ENCODE measurements at places on chromosomes 6 and 20. TPM values are rescaled to one million over a fixed set of nuclear protein-coding genes. Genes with fewer than 3 reads are reported as not detected.

Gene RIN2
- total RNA-seq = 36.1 TPM

Gene LAMA4
- 2.1 TPM for total RNA-seq

Gene SLC35B2
- 50.3 TPM for total RNA-seq

Gene PRDM13
- total RNA-seq = not detected

Gene EYA2
- total RNA-seq = 0.73 TPM

Gene ZBP1
- not detected for total RNA-seq

Gene CLDN20
- not detected for total RNA-seq

Gene PLA2G7
- 0.93 TPM for total RNA-seq

Gene TREML1
- total RNA-seq = not detected

Gene BHLHE23
- not detected for total RNA-seq

Gene FAM184A
- total RNA-seq = 23.0 TPM

Gene FRS3
- 6.3 TPM for total RNA-seq

Gene WFDC5
- total RNA-seq = not detected

Gene C6orf163
- 5.7 TPM for total RNA-seq

Gene SAMD3
- 0.69 TPM for total RNA-seq

Gene CBFA2T2
- total RNA-seq = 58.1 TPM

Gene TPD52L1
- total RNA-seq = 33.8 TPM

Gene TXNDC5
- total RNA-seq = 71.6 TPM

Gene RAD21L1
- not detected for total RNA-seq

Gene LAMP5
- not detected for total RNA-seq

Gene MUC21
- not detected for total RNA-seq

Gene SLC22A2
- not detected for total RNA-seq

Gene GLP1R
- total RNA-seq = 4.0 TPM

Gene GGTLC1
- total RNA-seq = not detected

Gene LYRM4
- total RNA-seq = 34.4 TPM

Gene IBTK
- total RNA-seq = 34.8 TPM

Gene GCNT2
- 8.2 TPM for total RNA-seq

Gene UCKL1
- 79.2 TPM for total RNA-seq

Gene CTCFL
- total RNA-seq = not detected

Gene PCSK2
- 11.5 TPM for total RNA-seq

Gene ENPP1
- 2.7 TPM for total RNA-seq

Gene MICB
- total RNA-seq = 0.95 TPM

Gene RIPK1
- 15.1 TPM for total RNA-seq

Gene TFAP2D
- not detected for total RNA-seq

Gene CEP43
- 39.0 TPM for total RNA-seq

Gene ACSS2
- total RNA-seq = 31.3 TPM

Gene MCCD1
- total RNA-seq = not detected
